ENCODE measurements at places on chromosomes 3 and 15.
A peak's percentile ranks its signal among the peaks of the same experiment; 100 is the strongest.

GRCh38 chr15:69522361-69522760, 69.7 kb downstream of the RPLP1 start:
- DNase-seq = no peak

DNA sequence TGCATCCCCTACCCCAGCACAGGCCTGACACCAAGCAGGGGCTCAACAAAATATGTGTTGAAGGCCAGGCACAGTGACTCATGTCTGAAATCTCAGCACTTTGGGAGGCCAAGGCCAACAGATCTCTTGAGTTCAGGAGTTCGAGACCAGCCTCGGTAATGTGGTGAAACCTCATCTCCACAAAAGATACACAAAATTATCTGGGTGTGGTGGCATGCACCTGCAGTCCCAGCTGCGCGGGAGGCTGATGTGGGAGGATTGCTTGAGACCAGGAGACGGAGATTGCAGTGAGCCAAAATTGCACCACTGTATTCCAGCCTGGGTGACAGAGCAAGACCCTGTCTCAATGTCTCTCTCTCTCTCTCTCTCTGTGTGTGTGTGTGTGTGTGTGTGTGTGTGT, 30.7 kb upstream of the CYP11A1 start:
- DNase-seq = no peak

- no peak for DNase-seq
These were observed 1.4 kb upstream of the SEC13 start for GRCh38 chr3:10322352-10322710.

GRCh38 chr3:146881966-146882760, 277.0 kb upstream of the PLSCR5 start:
- no peak for DNase-seq

DNA sequence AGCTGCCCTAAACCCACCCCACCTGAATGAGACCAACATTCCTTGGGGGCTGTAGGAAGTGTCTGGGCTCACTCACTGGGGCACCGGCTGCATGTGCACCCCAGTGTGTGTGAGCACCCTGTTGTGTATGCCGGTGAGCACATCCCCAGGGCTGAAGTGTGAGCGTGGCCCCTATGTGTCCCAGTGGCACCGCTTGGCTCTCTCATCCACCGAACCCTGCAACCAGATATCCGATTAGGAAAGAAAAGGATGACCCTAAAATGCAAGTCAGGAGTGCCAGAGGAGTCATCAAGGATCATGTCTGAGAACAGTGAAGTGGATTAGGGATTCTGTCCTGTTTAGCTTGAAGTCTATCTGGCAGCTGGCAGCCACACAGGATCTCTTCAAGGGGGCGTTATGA, 84.0 kb upstream of the ALDH1L1 start:
- DNase-seq = no peak

DNA sequence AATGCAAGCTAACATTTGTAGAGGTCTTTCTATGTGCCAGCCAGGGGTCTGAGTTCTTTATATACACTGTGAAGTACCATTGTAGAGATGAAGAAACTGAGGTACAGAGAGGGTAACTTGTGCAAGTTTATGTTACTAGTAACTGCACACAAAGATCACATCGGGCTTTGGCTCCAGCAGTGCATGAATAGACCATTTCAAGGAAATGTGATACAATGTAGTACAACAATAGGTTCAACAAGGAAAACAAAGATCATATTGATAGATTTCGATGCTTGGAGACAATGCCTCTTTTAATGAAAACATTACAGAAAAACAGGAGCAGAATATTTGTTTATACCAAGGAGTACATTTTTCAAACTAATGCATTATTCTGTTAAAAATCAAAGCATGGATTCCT, 115.3 kb downstream of the POLR2M start:
- DNase-seq = no peak

- no peak for DNase-seq
These were observed 75.9 kb downstream of the AGBL1 start for GRCh38 chr15:86155551-86155950.

DNA sequence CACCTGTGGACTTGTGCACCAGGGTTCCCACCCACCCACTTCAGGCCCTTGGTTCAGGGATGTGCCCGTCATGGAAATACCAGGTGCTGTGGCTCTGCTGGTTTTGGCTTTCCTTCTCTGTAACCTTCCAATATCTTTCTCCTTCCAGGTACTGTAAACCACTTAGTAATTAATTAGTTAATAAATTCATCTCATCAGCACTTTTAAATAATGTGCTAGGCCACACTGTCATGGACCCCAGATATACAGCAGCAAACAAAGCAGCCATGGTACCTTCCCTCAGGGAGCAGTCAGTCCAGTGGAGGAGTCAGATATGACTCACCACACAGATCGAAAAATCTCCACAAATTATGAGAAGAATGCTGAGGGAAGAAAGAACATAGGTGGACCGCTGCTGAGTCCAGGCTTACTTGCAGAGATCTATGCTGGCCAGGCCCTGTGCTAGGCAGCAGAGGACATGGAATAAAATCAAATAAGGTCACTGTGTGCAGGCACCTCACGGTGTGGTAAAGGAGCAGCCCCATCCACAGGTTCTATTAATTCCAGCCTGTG, 6.8 kb upstream of the GATA2 start:
- DNase-seq = no peak

- peak; percentile 71 for DNase-seq
These were observed 50.6 kb downstream of the IQSEC1 start for GRCh38 chr3:13022348-13023234.

DNA sequence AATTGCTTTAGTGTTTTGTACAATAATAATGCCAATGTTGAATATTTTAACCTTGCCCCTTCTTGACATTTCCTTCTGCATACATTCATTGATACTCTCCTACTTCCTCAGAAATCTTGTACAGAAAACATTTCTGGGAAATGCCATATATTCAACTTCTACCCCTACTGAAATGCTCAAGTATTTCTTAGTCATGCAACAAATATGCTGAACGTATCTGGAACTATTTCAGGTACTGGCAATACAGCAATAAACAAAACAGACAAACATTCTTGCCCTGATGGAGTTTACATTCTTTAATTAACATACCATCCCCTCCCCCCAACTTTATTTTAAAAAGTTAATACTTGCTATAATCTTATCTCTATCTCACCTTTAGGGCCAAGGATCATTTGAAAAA, 147.2 kb downstream of the STAG1 start:
- no peak for DNase-seq

DNA sequence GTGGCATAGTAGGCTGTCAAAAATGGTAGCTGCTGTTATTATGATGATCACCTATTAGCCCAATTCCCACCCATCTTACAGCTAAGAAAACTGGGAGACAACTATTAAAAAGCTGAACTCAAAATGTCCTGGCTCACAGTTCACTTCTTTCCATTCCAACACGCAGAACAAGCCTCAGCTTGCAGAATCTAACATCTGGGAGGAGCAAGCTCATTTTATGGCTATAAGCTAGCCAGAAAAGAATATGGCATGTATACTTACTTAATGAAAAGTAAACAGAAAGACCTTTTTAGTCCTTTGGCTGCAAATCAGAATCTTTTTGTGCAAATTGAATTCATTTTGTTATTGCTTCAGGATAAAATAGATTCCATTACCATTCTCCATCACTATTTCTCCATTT, 34.8 kb upstream of the CFAP20DC start:
- no peak for DNase-seq

DNA sequence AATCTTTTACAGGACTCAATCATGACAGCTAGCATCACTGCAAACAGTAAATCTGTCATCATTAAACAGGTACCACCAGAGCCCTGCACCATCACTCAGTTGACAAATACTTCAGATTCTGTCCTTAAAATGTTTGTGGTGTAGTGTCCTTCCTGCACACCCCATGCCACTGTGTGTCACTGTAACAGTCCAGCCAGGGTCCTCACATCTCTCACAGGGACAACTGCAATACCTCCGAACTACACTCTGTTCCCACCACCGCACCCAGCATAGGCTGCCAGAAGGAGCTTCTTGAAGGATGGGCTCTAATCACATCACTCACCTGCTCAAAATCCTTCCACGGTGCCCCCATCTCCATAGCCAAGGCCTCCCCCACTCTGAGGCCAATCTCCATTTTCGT, 90.2 kb upstream of the FGF12 start:
- no peak for DNase-seq

- no peak for DNase-seq
These were observed 152.7 kb downstream of the SUCNR1 start for GRCh38 chr3:152026033-152026556.

- peak; percentile 51 for DNase-seq
These were observed 40.1 kb upstream of the EPHB1 start for GRCh38 chr3:134754768-134755559.

GRCh38 chr15:52101542-52102323, 10.8 kb downstream of the BCL2L10 start:
- peak; percentile 55 for DNase-seq

DNA sequence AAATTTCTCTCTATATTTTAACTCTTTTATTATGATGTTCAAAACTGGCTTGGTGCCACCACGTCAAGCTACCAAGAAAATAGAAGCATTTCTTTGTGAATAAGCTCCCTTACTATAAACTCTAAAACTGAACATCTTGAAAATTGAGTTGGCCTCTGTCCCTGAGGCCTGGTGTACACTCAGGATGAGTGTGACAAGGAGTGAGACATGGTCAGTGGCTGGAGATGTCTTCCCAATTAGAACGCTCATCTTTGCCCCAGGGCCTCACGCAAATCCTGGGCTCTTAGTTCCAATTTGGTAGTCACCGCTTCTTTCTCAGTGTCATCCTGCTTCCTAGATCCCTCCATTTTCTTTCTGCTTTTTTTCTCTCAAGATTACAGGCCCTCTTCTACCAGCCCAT, 26.2 kb downstream of the SLC2A2 start:
- DNase-seq = no peak

- DNase-seq = no peak
These were observed 786.2 kb downstream of the AGBL1 start for GRCh38 chr15:86865920-86866319.

- DNase-seq = no peak
These were observed 177.3 kb downstream of the OTOL1 start for GRCh38 chr3:161673866-161674265.

- no peak for DNase-seq
These were observed 239.3 kb downstream of the ALCAM start for GRCh38 chr3:105606016-105606415.

- no peak for DNase-seq
These were observed 429.2 kb downstream of the CADM2 start for GRCh38 chr3:85387913-85388505.
